Activated CD8-positive, alpha-beta T cell treated with anti-CD3 and anti-CD28 coated beads, Interleukin-2, amount 10 ng/mL, durations not matched to agents 7 days and 5 days (primary cell): ENCODE measurements at places on chromosomes 7 and 10. TPM values are rescaled to one million over a fixed set of nuclear protein-coding genes. Genes with fewer than 3 reads are reported as not detected.

ATP6V0A4 gene
- total RNA-seq, result not detected

PNLIP gene
- not detected for total RNA-seq

PPP1R17 gene
- total RNA-seq, result not detected

- DNase-seq, result no peak
These were observed 328.3 kb downstream of the BICC1 start for GRCh38 chr10:58840840-58841435.

- DNase-seq, result peak; percentile 91
These were observed 2.5 kb downstream of the LRCH4 start for GRCh38 chr7:100583132-100584053.

DNA sequence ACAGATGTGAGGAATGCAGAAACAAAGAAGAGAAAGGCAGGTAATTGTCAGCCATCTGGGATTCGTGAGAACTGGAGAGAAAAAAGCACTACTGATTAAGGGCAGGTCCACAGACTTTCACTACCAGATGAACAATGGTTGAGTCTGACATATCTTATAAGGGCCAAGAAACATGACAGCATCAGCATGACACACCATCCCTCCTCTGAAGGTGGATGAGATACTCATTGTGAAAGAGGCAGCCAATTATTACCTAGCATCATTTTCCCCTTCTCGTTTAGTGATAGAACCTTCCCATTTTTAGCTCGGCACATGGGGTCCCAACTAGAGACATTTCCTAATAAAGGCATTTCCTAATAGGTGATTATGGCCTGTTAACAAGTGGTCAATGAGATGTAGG, 19.2 kb upstream of the MET start:
- DNase-seq, result no peak

- no peak for DNase-seq
These were observed 59.0 kb downstream of the CSGALNACT2 start for GRCh38 chr10:43196981-43197833.

DNA sequence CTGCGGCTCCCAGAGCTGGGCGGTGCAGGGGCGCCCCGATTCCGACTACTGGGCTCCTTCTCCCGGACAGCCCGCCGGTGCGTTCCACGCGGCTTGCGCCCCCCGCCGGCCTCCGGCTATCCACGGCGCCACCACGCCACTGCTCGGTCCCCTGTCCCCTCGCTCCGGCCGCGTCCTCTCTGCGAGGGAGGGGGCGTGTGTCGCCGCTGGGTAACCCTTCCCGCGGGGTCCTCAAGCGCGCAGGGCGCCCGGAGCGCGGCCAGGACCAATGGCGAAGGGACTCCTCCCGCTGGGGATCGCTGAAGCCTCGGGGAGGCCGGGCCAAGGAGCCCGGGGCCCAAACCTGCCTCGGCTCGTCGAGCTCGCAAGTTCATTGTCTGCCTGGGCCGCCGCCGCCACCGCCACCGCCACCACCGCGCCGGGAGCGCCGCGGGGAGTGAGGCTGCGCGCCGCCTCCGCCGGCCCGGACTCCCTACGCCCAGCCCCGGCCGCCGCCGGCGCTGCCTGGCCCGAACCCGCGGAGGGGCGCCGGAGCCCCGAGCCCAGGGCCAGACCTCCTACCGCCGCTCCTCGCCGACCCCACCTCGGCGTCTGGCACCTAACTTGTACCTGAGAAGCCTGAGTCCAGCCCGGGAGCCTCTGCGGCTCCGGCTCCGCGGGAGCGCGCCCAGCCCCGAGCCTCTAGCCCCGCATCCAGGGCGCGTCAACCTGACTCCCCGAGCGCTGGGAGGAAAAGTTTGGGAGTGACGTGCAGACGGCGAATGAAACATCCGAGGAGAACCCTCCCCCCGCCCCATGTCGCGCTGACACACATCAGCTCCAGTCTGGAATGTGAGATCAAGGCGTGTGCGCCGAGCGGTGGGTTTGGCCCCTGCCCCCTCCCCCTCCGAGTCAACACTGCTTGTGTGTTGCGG, at the start of gene CHST15:
TSS of gene CHST15 (minus strand) at position 739 of the 914 bp plus-strand sequence. CDS start 47,386 bp downstream, outside the sequence.
- no peak for DNase-seq

GRCh38 chr7:55476852-55477780, 95.2 kb downstream of the VOPP1 start:
- no peak for DNase-seq

DNA sequence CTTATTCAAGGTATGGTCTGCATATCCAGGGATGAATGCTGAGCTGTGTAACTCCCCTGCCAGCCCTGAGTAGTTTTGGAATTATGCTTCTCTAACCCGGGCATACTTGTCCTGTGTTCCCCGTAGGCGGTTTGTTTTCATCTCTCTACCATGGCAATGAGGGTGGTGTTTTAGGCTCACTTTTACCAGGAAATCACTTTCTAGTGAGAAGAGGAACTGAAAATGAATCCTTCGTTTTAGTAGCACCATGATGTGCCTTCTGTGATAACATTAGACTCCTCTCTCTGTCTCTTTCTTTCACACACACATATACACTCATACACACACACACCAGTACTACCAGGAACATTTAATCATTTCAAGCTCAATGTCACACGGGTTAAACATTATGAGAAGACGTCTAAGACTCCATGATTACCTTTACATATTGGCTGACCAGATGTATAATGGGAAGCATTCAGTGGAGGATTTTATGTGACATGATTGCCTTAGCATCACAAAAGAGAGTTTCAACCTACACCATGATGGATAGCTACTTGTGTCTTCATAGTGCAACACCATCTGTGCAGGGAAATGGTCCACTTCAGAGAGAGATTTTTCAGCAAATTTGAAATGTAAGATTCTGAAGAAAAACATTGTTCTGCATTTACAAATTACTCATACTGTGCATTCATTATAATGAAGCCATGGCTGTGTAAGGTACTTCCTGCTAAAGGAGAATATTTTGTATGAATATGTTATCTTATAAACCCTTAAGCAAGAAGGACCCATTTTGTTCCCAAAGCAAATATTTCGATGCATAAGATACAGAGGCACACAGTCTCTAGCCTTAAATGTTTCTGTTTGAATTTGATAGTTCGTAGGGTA, 31.0 kb upstream of the PFKP start:
- no peak for DNase-seq

GRCh38 chr10:14435976-14436632, 105.4 kb upstream of the FRMD4A start:
- no peak for DNase-seq

DNA sequence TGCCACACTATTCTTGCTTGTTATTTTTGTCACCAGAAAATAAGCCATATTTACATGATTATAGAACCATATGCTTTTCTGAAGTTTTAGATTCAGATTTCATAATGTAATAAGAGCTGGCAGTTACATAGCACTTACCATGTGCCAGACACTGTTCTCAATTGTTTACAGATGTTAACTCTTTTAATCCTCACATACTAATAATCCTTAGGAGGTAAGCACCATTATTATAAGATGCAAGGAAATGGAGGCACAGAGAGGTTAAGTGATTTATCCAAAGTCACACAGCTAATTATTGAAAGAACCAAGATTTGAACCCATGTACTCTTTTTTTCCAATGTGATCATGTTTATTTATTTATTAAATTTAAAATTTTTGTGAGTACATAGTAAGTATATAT, 57.2 kb downstream of the CREB5 start:
- DNase-seq, result no peak

- peak; percentile 72 for DNase-seq
These were observed 143.8 kb upstream of the TMEM106B start for GRCh38 chr7:12067156-12067831.

- no peak for DNase-seq
These were observed 18.5 kb downstream of the ELMO1 start for GRCh38 chr7:37430171-37430570.

DNA sequence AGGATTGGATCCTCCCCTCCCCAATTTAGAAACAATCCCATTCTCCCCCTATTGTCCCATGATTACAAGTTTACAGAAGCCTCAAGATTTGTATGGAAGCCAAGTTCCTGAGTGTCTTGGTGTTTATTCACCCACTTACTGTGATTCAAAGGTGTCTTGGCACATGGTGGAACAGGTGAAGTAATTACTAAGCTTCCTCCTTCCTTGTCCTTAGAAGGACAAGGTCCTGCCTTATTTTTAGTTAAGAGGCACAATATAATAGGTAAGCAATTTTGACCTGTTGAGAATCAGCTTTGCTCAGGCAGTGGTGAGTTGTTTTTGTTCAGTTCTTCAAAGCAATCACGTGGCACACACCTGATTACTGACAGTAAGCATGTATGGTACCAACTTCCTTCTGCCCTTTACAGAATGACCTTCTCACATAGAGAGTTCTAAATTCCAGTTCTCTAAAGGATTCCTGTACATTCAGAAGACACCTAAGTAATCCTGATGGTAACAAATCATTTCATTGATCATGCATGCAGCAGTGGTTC, 60.7 kb upstream of the SLC13A1 start:
- DNase-seq, result no peak

- DNase-seq, result no peak
These were observed 161.5 kb downstream of the CREB5 start for GRCh38 chr7:28573651-28574301.

DNA sequence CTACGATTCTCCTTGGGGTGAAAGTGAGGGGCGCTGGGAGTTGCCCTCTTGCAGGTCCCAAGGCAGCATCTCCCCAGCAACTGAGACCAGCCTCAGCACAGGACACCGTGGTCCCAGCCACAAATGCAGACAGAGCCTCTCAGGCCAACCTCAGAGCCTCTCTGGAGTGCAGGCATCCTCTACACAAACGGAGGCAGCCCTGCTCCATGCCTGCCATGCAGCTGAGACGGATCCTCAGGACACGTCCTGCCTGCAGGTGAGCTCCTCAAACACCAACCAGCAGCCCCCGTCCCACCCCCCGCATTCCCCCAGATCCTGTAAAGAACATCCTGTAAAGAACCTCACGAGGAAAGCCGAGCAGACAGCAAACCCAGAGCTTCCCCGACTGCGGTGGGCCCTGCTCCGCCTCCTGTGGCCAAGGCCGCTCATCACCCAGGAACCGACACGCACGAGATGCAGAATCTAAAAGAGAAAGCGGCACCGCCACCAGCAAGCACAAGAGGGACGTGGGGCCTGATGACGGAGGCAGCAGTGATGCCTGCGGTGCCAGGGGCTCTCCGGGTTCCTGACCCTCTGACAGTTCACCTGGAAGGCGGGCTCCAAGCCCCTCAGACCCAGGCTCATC, 186.9 kb downstream of the PTPRN2 start:
- no peak for DNase-seq

GRCh38 chr10:101906586-101907183, 63.1 kb upstream of the KCNIP2 start:
- no peak for DNase-seq

DNA sequence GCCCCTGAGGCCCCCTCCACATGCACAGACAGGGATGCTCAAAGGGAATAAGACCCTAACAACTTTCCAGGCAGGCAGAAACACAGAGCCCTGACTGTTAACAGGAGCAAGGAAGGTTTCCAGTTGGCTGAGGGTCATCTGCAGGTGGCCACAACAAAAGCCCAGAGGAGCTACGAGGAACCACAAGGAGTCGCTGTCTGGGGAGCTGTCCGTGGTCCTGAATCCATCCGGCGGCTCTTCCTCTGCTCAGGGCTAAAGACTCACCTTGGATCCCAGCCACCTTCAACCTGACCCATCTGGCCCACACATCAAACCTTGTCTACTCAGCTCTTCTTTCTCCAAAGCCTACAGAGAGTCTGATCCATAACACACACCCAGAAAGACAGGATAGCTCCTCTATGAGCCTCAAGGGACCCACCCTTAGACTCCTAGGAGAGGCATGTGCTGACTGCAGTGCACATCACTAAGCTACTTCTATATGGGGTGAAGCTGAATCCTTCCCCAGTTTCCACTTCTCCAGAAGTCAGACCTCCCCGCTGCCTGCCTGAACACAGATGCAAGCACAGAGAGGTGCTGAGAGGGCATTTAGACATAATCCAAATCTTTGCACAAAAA, 104.0 kb downstream of the SLIT1 start:
- peak; percentile 76 for DNase-seq

DNA sequence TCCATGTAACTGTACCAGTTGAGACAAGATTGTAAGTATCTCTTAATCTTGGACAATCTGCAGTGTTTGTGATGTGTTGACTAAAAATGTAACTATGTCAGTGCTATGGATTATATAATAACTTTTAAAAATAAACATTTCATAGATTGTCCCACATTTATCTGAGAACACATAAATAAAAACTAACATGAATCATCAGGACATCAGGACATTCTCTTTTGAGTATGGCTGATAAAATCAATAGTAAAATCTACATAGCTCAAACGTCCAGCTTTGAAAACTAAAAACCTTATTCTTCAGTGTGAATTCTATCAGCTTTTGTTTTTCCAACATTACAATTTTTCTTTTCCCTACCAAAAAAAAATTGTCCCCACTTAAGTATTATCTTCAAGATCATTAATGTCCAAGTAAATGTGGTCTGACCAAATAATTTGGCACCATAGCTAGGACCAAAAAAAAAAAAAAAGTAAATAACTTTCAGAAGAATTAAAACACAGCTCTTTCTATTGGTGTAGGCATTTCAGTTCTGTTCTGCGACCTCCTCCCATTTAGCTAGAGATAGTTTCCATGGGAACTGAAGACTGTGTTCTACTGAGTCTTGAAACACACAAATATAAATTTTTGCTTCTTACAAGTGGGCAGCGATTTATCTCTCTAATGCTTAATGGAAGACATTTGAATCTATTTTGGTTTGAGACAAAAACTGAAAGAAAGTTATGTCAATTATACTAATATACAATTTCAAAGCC, 123.0 kb upstream of the SGCE start:
- DNase-seq, result no peak

DNA sequence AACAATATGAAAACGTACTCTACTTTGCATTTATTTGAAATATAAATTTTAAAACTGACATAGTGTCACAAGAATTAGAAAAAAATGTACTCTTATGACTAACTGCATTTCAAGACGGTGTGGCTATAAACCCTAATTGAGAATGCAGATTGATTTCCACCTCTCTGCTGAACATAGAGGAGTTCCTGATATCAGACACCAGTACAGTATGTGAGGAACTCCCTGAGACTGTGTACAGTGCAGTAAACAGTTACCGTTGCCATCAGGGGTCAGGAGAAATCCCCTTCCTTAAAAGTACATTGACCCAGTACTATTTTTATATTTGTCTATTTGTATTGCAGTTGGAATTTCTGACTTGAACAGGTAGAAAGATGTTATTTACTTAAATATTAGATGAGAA, 61.8 kb upstream of the DKK1 start:
- DNase-seq, result no peak
